ENCODE measurements at places on chromosomes 13 and 19.
A peak's percentile ranks its signal among the peaks of the same experiment; 100 is the strongest.

GRCh38 chr13:77911751-77912150, 6.9 kb downstream of the EDNRB start:
- DNase-seq = no peak

DNA sequence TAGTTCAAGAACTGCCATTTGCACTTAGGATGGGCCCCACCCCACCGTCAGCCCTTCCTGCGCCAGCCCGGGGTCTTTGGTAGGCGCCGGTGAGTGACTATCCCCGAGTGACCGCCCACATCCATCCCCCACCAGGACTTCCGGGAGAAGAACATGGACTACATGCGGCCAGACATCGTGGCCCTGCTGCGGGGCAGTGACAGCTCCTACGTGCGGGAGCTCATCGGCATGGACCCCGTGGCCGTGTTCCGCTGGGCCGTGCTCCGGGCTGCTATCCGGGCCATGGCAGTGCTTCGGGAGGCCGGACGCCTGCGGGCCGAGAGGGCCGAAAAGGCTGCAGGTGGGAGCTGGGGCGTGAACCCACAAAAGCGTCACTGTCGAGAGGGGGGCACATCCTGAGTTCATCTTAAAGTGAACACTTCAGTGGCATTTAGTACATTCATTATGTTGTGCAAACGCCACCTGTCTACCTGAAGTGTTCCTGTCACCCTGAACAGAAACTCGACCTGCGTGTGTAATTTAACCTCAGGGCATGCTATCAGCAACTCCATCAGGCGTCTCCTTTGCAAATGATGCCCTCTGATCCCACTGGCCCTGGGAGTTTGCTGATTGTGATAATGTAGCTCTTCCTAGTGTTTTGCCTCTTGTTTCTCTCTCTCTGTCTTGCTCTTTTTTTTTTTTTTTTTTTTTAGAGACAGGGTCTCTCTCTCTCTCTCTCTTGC, 42.4 kb upstream of the USE1 start:
- no peak for DNase-seq

- no peak for DNase-seq
Observed at GRCh38 chr13:98944336-98944735, 33.5 kb downstream of the DOCK9 start.

DNA sequence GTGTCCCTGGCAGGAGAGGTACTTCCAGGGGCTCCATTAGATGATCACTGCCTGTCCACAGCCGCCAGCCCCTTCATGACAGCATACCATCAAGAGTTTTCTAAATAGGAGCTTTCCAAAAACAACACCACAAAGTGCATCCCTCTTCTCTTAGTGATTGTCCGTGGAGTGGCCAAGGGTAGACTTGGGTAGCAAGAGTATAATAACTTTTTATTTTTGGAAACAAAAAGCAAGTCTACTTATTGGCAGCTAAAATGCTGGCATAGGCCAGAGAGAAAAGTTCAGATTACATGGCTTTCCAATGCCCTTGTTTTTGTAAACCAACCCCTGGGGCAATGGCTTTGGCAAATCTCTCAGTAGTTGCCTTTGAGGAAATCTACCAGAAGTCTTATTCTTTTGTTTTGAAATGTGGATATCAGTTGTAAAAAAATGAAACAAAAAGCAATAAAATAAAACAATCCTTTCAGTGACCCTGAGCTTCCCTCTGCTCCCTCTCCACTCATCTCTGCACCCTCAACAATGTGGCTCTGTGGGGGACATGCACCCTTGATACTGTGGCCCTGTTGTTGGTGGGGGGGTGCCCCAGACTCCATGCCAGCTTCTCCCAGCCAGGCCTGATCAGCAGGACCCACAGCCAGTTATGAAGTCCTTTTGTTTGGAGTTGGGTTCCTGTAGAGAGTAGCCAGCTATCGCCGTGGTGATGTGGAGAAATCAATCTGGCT, 294.1 kb downstream of the DLEU7 start:
- no peak for DNase-seq

- no peak for DNase-seq
Observed at GRCh38 chr19:16530540-16531379, 11.5 kb downstream of the CHERP start.

DNA sequence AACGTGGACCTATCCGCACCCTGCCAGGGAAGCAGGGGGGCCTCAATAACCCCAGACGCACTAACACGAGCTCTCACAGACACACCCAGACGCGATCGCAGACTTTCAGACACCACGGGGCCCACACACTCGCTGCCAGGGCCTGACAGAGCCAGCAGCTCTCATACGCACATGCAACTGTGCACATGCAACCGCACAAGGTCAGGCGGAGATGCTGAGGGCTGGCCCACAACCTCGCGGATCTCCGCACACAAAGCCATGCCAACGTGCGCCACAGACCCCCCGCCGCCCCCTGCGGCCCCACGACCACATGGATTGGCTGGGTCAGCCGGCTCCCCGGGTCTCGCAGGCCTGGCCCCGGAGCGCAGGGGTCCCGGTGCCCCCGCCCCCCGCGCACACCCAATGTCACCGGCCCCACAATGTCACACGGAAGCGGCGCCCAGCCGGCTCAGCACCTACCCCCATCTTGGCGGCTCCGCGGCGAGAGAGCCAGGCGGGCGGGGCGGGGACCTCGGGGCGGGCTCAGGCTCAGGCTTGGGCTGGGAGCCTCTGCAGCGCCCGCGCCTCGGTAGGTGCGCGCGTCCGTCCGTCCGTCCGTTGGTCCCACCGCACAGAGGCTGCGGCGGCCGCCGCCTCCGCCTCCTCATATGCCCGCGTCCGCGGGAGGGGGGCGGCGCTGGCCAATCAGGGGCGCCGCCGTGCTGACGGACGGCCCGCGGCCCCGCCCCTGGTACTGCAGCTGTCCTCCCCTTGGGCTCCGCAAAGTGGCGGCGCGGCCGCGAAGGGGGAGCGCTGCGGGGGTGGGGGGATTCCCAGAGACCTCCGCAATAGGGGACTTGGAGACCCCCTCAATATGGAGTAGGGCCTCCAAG, at the start of gene ATP1A3:
Gene ATP1A3 (minus strand): TSS at position 619 of the 872 bp plus-strand sequence. CDS start 154 bp downstream, at position 465.
- DNase-seq = peak; percentile 48

GRCh38 chr19:4310247-4311121, 6.1 kb downstream of the FSD1 start:
- no peak for DNase-seq

DNA sequence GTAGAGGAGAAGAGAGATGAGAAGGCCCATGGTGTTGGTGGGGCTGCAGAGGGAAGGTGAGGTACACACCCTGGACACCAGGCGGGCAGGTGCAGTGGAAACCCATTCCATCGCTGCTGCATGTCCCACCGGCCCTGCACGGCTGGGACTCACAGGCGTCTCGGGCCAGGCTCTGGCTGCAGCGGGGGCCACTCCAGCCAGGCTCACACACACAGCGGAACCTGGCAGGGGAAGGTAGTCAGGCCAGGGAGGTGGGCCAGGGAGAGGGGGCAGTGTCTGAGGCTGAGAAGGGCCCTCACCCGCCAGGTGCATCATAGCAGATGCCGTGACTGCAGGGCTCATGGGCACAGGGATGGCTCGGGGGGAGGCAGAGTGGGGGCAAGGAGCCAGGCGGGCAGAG, 15.6 kb downstream of the NOTCH3 start:
- DNase-seq = no peak

DNA sequence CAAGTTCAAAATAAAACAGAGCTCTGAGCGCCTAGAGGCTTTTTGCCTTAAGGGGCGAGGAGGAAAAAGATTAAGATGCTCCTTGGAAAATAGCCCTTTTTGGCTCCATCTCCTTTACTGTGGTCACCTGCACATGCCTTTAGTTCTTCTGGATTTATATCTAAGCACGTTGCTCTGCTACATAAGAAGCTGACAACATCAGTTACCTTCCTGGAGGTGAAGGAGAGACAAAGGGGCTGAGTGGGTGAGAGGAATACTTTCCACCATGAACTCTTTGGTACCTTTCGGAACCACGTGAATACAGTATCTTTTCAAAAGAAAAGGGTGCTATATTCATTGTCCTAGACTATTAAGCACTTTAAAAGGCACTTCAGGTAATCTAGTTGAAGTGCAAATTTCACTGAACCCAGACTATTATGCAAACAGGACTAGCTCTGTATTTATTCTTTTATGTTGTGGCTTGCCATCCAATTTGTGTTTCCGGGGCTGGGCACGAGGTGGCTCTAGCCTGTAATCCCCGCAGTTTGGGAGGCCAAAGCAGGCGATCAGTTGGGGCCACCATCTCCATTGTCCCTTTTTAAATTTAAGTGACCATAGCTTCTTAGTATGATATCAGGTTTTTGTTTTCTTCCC, 201.5 kb downstream of the TM9SF2 start:
- DNase-seq = no peak

GRCh38 chr19:40282920-40283319, 2.2 kb downstream of the AKT2 start:
- no peak for DNase-seq

DNA sequence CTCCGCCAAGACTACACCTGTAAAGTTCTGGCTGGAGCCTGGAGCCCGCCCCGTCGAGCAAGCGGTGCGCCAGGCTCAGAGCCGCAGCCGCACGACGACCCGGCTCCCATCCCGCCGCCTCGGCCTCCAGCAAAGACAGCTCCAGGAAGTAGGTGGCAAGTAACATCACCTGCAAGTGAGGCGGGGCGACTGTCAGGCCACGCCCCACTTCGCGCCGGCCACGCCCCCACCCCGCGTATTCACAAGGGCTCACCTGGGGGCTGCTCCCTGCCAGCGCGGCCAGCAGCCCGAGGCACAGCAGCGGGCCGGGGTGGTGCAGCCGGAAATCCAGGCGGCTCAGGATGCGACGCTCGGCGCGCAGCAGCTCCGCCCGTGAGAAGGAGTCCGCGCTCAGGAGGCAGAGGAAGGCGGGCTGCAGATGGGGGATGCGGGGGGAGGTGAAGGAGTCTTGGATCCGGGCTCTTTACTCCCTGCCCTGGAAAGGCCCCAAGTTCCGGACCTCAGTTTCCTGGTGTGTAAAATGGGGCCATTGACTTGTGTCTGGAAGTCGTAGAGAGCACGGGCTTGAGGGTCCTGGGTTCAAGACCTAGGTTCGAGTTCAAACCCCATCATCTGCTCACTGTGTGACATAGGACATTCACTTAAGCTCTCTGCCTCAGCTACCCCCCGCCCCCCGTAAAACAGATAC, 3.2 kb downstream of the CCNP start:
- peak; percentile 5 for DNase-seq

DNA sequence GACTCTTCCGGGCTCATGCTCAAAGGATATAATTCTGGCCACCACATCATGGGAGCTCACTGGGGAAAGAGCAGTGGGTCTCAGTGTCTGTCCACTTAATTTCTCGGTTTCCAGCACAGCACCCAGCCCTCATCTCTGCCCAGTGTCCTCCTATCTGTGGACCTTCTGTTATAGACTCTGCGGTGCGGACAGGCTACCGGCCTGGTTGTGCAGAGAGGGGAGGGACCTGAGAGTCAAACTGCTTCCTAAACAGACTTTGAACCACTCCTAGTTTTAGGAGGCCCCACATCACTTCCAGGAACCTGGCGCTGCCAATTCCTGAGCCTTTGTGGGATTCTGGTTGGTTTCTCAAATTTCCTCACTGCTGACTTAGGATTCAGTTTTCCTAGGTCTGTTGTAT, 59.8 kb upstream of the MED4 start:
- no peak for DNase-seq

DNA sequence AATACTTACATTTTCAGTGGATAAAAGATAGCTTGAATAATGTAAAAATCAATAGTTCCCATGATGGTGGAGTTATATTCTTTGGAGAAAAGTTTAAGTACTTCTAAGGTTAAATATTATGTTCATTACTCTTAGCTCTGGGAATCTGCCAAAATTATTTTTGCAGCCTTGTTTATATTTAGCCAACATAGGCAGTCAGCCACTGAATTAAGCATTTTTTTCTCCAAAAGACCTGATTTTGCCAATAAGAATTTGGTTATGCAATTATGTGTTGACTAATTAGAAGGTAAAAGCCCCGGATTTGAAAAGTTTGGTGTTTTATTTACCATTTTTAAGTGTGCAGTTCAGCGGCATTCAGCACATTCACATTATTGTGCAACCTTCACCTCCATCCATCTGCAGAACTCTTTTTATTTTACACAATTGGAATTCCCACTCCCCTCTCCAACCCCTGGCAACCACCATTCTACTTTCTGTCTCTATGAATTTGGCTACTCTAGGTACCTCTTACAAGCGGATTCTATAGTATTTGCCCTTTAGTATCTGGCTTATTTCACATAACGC, 90.1 kb upstream of the C1QTNF9B start:
- no peak for DNase-seq

DNA sequence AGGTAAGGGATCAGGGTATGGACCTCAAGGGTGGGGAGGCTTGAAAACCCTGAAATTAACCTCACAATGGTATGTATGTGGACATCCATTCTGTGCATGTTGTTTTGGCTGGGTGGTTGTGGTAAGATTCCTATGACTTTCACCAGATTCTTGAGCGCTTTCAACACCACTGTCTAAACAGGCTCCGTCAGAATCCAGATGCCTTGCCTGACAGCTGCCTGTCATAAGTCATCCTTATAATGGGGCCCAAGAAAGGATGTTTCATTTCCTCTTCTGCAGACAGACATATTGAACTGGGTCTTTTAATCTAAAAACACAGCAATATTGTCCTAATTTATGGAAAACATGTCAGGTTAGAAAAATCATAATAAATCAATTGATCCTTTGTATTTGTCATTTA, 41.3 kb downstream of the ALOX5AP start:
- DNase-seq = no peak

- DNase-seq = no peak
Observed at GRCh38 chr13:24153347-24153746, 7.2 kb upstream of the SPATA13 start.

DNA sequence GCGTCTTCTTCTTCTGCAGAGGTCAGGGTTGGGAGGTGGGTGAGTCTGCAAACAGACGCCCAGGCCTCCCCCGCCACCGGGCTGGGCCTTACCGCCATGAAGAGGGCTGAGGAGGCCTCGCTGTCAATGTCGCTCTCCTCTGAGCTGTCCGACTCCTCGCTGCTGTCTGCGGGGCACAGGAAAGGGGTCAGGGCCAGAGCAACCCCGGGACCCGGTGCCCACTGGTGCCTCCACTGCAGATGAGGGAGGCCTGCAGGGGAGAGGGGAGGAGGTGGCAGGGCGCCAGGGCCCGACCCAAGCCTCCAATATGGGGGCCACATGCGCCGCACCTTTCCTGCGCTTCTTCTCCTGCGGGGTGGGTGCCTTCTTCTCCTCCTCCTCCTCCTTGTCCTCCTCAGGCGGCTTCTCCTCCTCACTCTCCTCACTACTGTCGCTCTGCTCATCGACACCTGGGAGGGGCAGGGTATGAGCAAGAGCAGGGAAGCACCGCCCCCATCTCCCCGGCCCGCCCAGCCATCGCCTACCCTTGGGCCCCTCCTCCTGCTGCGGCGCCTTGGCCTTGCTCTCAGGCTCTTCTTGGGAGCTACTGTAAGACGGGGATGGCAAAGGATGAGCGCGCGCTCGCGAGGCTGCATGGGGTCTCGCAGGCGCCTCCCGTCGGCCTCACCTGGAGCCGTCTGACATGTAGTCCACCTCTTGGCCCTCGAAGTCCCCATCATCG, 5.5 kb upstream of the PSPN start:
- DNase-seq = no peak

GRCh38 chr19:56839652-56840450, 675 bp downstream of the PEG3 start:
- no peak for DNase-seq

- no peak for DNase-seq
Observed at GRCh38 chr13:50214514-50214913, 199.3 kb downstream of the KCNRG start.

GRCh38 chr19:38266981-38267597, 2.7 kb downstream of the SPINT2 start:
- DNase-seq = no peak

All from activated effector memory CD4-positive, alpha-beta T cell treated with Interleukin-2 at 50 U/mL for 16 hours (primary cell).